Smooth muscle cell of the pulmonary artery (primary cell): ENCODE measurements at places on chromosomes 16 and 17. TPM values are rescaled to one million over a fixed set of nuclear protein-coding genes. Genes with fewer than 3 reads are reported as not detected.

The PERCC1 gene
- total RNA-seq: not detected in 2 replicates

The CWC25 gene
- total RNA-seq: 7.6 and 8.1 TPM in 2 replicates

The CUEDC1 gene
- total RNA-seq: 13.9 and 14.3 TPM in 2 replicates

The TRIM72 gene
- total RNA-seq: under 0.01 TPM in 1 of 2 replicates, not detected in the other

The KCNAB3 gene
- total RNA-seq: 0.23 and 0.33 TPM in 2 replicates

The EME2 gene
- 8.5 and 15.9 TPM in 2 replicates for total RNA-seq

The CDR2L gene
- 22.5 and 25.6 TPM in 2 replicates for total RNA-seq

The KRTAP2-3 gene
- total RNA-seq: 0.56 TPM in 1 of 2 replicates, not detected in the other
